Activated T-cell treated with anti-CD3 and anti-CD28 coated beads, Interleukin-2, amount 50 U/mL, for 24 hours (primary cell): ENCODE measurements at places on chromosomes 2 and 18.

- DNase-seq: no peak
Measured at GRCh38 chr18:25446972-25447371, 95.0 kb upstream of the ZNF521 start.

GRCh38 chr2:72603481-72603880 is 222.4 kb downstream of the EXOC6B start:
- DNase-seq: no peak

- no peak for DNase-seq
Measured at GRCh38 chr2:113216891-113217454, 43.2 kb downstream of the PSD4 start.

- no peak for DNase-seq
Measured at GRCh38 chr18:41899535-41899934, 55.5 kb upstream of the PIK3C3 start.

- DNase-seq: no peak
Measured at GRCh38 chr2:39648580-39648979, 17.1 kb upstream of the TMEM178A start.

DNA sequence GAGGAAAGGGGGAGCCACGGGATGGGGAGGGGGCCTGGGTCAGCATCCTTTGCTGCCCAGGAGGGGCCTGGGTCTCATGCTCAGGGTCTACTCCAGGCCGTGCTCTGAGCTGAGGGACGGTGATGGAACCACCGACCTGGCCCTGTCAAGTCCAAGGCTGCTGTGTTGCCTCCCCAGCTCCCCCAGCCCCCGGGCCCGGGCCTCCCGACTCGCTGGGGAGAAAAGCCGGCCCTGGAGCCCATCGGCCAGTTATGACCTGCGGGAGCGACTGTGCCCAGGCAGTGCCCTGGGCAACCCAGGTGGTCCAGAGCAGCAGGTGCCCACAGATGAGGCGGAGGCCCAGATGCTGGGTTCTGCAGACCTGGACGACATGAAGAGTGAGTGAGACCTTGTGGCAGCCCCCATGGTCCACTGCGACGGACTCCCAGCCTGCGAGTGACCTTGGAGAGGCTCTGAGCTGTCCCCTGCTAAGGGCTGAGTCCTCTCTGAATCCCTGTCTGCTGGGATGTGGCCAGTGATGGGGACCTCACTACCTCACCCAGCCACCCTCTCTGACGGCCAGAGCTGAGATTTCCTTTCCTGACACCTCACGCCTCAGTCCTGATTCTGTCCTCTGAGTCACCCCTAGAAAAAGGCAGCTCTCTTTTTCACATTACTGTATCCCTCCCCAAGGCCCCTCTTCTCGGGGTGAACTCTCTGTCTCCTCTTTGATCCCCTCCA is 2.7 kb downstream of the SLC4A3 start:
- peak; percentile 28 for DNase-seq

DNA sequence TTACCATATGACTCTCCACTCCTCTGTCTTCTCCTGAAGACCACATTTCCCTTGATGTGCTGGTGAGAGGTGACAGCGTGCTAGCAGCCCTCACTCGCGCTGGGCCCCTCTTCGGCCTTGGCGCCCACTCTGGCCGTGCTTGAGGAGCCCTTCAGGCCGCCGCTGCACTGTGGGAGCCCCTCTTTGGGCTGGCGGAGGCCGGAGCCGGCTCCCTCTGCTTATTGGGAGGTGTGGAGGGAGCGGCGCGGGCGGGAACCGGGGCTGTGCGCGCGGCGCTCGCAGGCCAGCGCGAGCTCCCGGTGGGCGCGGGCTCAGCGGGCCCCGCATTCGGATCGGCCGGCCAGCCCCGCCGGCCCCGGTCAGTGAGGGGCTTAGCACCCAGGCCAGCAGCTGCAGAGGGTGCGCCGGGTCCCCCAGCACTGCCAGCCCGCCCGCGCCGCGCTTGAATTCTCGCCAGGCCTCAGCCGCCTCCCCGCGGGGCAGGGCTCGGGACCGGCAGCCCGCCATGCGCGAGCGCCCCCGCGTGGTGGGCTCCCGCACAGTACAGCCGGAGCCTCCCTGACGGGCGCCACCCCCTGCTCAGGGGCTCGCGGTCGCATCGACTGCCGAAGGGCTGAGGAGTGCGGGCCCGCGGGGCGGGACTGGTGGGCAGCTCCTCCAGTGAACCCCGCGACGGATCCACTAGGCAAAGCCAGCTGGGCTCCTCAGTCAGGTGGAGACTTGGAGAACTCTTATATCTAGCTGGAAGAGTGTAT is 246.6 kb upstream of the REG3G start:
- DNase-seq: no peak

- no peak for DNase-seq
Measured at GRCh38 chr2:143463719-143464118, 334.5 kb downstream of the ARHGAP15 start.

DNA sequence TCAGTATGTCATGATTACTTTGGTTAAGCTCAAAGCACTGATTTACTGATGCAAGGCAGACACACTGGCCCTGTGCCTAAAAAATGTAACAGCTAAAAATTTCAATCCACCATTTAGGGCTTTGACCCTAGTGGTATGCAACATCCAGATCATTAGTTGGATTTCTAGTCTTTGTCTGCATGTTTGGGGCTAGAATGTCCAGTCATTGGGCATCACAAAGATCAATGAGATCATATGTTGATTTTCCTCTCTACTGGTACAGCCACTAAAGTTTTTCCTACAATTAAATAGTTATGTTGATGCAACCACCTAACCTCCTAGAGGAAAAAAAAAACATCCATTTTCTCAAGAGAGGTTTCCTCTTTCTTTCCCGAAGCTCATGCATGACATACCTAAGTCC is 53.4 kb upstream of the REV1 start:
- no peak for DNase-seq
